ENCODE measurements at places on chromosomes 1 and 21.

DNA sequence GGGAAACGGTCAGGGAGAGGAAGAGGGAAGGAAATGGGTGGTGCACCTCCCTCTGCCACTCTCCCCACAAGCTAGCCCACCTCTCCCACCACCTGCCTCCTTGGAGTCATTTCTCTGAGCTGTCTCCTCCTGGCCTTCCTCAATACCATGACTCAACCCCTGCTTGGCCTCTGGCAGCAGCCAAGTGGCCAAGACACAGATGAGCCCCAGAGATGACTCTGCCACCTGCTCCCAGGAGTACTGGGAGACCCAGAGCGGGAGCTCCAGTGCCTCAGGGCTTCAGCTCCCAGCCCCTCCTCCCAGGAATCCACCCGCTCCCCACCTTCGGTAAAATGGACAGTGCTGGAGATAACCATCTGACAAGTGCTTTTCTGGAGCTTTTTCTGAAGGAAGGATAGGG is 2.6 kb downstream of the S100A16 start:
- DNase-seq = no peak

GRCh38 chr1:198391393-198392020 is 149.0 kb downstream of the ATP6V1G3 start:
- DNase-seq = no peak

DNA sequence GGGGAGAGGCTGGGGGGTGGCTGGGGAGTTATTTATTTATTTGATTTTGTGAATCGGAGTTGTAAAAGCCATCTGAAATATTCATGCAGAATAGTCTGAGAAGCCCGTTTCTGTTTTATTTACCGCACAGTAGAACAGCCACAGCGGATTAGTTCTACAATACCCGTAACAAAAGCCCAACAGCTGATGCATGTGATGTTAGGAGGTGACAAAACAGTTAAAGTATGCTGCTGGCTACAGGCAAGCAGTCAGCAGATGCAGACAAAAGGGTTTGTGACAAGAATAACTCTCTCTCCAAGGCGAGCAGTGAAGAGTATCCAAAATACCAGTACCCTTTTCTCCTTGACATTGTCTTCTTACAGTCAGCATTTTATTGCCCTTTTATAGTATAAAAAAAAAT is 42.0 kb downstream of the PROX1 start:
- no peak for DNase-seq

GRCh38 chr1:242886137-242886536 is 361.6 kb upstream of the PLD5 start:
- no peak for DNase-seq

GRCh38 chr1:94160811-94161210 is 39.9 kb upstream of the ABCA4 start:
- no peak for DNase-seq

Data from stimulated activated CD8-positive, alpha-beta memory T cell treated with anti-CD3 and anti-CD28 coated beads, Interleukin-7, amount 100 ng/mL, for 4 hours (primary cell).